ENCODE measurements at places on chromosomes 12 and 14.

DNA sequence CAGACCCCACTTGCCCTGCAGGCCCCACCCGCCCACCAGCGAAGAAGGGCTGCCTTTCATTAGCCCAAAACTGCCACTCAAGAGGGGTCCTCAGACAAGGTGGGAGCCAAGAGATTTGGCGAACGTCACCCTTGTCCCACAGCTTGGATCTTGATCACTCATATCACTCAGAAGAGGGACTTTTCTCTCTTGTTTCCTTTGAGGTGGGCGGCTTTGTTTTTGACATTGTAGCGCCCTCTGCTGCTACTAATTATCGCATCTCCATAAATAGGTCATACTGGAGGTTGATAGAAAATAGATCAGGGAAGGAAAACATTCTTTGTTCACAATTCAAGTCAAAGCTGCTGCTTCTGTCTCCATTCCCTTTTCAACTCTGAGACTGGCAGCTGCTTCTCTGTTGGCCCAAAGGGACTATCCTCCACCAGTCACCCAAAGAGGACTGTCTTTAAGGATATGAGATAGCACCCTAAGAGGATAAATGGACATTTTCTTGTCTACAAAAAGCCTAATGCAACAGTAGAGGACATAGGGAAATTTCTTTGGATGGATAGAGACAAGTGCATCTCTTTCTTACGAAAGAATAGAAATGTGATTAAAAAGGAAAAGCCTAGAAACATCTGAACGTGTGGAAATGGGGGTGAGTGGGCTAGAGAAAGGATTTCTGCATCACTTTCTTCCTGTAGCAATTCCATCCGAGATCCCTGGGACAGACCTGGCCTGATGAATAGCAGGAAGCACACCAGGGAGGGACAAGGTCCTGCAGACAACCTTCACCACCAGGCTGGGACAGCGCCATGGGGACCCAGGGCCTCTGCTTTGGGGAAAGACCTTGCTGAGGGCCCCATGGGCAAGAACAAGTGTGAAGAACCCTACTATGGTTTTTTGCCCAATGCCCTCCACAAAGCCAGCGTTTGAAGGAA is 115.8 kb downstream of the DAD1 start:
- DNase-seq = no peak

DNA sequence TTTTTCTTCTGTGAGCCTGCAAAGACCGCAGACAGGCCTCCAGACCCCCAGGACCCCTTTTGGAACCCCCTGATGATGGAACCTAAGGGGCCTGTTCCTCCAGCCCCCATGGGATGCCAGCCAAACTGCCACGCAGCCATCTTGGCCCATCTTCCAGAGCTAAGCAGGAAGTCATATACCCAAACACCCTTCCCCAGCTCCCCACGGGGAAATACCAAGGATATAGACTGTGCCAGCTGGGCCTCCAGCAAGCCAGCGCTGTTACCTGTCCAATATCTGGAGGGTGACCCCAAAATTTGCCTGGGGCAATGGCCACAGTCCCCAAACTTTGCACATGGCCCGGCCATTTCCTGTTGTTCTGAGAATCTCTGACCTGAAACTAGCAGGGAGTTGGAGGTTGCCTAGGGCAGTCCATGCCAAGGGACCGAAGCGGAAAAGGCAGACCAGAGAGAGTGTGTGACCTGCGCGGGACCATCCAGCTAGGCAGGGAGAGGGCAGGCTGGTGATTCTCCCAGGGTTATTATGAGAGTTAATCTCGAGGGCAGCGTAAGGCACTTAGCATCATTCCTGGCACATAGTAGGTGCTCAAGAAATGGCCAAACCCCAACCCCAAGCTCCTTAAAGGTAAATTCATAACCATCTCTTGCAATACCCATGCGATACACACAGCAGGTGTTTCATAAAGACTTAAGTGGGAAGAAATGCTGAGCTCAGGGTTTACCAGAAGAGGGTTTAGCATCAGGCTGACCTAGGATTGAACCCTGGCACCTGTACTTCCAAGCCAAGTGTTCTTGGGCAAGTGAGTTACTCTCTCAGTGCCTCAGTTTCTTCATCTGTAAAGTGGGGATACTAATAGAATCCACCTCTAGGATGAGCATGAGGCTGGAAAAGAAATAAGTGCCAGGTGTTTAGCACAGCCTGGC is 2.6 kb upstream of the RASAL1 start:
- no peak for DNase-seq

DNA sequence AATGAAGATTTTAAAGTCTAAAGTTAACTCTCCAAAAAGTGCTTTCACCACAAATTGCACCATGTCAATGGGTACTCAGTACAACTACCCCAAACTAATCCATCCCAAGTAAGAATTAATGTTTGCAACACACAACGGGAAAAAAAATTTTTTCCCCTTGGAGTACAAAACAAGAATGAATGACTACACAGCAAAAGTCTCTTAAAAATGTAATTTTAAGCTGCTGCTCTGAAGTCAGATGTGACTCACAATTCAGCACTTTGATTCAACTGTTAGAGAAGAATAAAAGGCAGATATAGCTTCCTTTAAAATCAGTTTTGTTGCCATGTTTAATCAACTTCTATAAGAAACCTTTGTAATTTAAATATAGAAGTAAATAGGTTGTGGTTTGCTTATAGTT is 42.5 kb upstream of the VPS33A start:
- DNase-seq = no peak

DNA sequence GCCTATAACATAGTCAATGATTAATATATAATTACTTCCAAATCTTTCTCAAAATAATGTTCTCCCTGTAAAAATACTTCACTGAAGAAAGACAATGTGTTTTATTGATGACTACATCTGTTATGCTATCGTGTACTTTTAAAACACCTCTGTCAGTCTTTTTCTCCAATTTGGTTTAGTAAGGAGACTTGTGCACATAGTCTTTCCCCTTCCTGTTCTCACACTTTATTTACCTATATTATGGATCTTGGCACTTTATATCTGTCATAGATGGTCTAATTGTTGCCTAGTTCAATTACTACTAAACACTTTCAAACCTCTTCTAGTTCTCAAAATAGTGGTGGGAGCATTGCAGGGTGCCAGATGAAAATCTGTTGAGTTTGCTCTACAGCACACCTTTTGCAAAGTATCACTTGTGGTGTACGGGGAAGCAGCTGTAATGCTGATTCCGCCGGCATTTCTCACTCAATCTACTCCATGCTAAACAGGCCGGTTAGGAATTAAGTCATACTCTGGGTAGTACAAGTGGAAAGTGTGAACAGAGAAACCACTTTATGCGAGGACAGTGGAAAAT is 1.1 kb upstream of the INSM2 start:
- no peak for DNase-seq

GRCh38 chr12:51390457-51390856 is 749 bp downstream of the GALNT6 start:
- no peak for DNase-seq

DNA sequence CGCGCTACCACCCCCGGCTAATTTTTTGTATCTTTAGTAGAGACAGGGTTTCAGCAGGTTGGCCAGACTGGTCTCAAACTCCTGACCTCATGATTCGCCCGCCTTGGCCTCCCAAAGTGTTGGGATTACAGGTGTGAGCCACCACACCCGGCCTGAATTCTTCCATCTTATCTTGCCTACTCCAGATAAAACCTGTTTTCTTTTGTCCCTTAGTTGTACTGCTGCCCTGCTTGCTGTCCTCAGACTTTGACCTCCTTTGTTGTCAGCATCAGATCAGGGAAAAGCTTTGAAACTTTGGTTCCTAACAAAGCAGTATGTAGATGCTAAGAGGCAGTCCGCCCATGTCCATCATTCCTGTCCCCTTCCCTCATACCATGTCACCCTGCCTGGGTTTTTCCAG is 15.9 kb downstream of the COPZ1 start:
- no peak for DNase-seq

DNA sequence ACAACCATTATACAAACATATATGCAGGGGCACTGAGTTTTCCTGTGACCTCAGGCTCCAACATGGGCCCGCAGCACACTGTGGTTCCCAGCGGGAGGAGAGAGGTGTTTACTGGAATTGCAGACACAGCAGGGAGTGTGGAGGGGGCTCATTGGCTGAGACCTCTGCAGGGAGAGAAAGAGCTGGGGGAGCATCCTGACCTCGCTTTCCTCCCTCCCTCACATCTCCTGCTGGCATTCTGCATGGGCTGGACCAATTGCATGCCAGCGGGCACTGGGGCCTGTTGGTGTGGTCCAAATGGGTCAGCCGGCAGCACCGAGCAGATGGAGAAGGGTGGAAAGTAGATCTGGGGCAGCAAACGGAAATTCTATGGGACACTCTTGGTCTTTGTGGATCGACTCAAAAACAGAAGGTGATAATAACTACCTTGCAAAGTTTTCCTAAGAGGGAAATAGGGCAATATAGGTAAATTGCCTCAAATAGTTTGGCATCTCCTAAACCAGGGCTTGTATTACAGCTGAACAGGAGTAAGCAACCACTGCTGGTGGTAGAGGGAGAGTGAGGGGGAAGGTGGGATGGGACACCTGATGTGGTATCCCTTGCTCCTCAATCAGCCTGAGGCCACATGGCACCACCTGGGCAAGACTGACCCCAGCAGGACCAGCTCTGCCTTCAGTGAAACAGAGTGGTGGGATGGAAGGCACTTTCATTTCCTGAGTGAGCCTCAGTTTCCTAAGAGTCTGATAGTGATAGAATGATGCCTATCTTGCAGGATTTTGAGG is 86.9 kb downstream of the NTF3 start:
- DNase-seq = no peak

DNA sequence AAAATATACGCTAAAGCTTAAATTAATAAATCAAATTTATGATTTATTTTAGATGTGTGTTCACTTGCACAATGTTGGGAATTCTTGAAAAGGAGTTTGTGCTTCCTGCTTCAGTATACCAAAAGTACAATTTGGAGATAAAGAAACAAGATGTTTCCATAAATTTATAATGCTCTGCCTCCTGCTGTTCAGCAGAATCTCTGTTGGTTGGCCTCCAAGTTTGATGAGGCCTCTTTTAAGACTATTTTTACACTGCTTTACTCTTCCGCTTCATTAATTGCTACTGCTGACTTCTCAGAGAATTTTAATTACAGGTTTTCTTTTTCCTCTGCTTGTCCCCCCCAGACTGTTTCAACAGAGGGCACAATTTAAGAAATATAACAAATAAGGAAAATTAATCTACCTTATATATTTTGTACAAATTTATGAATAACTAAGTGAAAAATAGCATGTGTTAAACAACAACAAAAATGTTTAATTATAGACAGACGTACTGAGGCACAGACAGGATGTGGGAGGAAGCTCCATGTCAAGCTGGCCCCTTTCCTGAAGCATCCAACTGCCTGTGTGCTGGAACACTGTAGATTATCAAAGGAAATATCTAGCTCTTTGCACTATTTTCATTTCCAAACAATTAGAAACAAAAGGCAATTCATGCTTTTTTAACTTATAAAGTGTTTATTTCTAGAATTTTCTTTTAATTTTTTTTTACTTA is 83.9 kb downstream of the PIK3C2G start:
- DNase-seq = no peak

GRCh38 chr14:89296281-89296745 is 120.7 kb downstream of the FOXN3 start:
- no peak for DNase-seq

- DNase-seq = no peak
Observed at GRCh38 chr14:71309756-71310155, 402.5 kb downstream of the PCNX1 start.

DNA sequence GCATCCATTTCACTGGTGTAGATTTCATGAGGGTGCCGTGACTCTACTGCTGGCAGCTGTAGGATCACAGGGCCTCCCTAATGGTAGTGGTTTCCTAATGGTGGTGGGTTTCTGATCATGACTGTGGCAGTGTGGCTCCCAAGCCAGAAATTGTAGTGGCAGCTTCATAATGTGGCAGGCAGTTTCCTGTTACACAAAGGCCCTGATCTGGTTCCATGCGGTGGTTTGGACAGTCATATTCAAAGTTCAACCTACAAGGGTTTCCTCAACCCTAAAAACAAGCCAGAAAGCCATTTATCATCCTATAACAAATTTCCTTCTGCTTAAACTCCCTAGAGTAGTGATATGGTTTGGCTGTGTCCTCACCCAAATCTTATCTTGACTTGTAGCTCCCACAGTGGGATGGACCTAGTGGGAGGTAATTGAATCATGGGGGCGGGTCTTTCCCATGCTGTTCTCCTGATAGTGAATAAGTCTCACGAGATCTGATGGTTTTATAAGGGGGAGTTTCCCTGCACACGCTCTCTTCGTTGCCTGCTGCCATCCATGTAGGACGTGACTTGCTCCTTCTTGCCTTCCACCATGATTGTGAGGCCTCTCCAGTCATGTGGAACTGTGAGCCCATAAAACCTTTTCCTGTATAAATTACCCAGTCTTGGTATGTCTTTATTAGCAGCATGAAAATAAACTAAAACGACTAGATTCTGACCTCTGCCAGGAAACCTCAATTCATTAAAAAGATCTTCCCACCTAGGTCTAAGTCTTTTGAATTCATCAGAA is 257.1 kb downstream of the EFCAB11 start:
- no peak for DNase-seq

GRCh38 chr14:73795974-73796373 is 55.7 kb upstream of the PTGR2 start:
- no peak for DNase-seq

- DNase-seq = peak; percentile 2
Observed at GRCh38 chr14:25042362-25043299, 7.3 kb downstream of the STXBP6 start.

DNA sequence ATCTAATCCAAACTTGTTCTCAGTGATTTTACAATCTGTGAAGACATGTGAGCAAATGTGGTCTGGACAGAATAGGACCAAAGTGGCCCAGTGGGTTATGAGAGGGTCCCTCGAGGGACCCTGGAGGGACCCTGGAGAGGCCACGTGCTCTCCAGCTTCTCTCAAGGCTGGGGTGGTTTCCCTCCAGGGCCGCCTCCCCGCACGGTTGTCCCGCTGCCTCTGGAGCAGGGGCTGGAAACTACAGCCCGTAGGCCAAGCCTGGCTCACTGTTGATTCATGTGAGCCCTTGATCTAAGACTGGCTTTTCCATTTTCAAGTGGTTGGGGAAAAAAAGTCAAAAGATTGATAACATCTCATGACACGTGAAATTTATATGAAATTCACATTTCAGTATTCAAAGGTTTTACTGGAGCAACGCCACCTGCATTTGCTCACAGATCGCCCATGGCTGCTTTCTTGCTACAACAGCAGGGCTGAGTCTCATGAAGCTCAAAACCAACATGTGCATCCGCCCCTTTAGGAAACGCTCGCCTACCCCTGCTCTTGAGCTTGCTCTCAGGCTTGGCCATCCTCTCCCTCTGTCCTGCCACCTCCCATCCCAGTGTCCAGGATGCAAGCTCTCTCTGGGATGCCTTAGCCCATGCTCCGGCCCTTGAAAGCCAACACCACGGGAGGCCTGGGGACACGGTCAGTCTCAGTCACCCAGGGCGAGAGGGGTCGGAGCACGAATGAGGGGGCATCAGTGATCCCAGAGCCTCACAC is 12.1 kb upstream of the LRTM2 start:
- DNase-seq = no peak

DNA sequence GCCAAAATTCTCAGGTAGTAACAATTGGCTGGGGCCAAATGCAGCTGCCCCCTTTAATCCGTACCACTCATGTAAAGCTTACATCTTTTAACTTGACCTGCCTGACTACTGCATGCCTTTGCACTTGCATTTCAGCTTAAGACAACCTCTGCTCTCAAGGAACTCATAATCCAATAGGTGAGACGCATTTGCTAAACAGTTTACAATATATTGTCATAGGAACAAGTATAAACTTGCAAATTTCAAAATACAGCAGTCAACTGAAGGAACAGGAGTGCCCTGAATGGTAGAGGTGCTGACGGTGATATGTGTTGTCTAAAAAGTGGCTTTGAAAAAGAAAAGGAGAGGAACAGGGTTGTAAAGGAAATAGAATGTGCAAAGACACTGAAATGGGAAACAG is 3.6 kb upstream of the BRMS1L start:
- no peak for DNase-seq

GRCh38 chr12:79016181-79016580 is 151.6 kb downstream of the SYT1 start:
- no peak for DNase-seq

Data from AG04449 (cell line).